ENCODE measurements at places on chromosomes 7 and 10. TPM values are rescaled to one million over a fixed set of nuclear protein-coding genes. Genes with fewer than 3 reads are reported as not detected.

DNA sequence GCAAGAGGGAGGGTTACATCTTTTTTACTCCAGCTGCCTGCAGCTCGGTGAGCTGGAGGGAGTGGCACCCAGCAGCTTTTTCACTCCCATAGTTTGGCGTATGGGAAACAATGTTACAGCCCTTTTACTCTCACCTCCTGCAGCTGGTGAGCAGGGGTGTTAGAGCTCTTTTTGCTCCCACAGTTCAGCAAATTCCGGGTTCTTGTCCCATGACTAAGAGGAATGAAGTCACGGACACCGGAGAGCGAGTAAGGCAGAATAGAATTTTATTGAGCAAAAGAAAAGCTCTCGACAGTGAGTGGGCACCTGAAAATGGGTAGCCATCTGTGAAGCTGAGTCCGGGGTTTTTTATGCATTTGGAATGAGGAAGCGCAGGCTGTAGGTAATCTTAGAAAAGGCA, 446.6 kb downstream of the GFRA1 start:
- DNase-seq = no peak

Gene PDE1C
- total RNA-seq = 3.0 TPM

DNA sequence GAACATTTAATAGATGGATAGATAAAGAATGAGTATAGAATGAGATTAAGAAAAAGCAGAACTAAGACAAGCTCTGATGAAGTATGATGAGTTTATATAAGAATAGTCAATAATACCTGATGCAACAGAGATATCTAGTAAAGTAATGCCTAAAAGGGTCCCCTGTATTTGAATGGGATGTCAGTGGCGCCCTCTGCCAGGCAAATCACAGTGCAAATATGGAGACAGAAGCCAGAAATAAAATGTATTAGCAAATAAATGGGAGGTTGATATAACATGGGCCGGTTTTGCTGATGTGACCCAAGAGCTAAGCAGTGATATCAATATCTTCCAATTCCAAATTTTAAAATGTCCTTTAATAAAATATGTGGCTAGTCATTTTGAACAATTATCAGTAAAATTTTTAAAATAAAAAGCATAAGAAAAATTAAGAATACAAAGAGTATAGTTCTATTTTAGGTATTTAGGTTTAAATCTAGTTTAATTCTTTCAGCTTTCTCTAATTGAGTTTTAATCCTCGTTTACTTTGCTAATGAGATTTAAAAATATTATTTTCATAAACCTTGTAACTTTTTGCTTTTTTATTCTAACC, 62.6 kb downstream of the ADK start:
- DNase-seq = peak; percentile 57

- no peak for DNase-seq
Observed at GRCh38 chr10:125756196-125756595, 19.4 kb downstream of the MMP21 start.

GRCh38 chr10:110101464-110102144, 93.8 kb downstream of the ADD3 start:
- DNase-seq = no peak

Measured in Peyer's patch (tissue), 4 donors.